ENCODE measurements at places on chromosomes 16 and 17.
A peak's percentile ranks its signal among the peaks of the same experiment; 100 is the strongest.

GRCh38 chr17:75456039-75456416 lies 407 bp upstream of the TMEM94 start:
- DNase-seq = no peak

GRCh38 chr16:78396046-78396445 lies 296.6 kb downstream of the WWOX start:
- DNase-seq = peak; percentile 3

GRCh38 chr16:62102588-62102987 lies 66.3 kb upstream of the CDH8 start:
- no peak for DNase-seq

DNA sequence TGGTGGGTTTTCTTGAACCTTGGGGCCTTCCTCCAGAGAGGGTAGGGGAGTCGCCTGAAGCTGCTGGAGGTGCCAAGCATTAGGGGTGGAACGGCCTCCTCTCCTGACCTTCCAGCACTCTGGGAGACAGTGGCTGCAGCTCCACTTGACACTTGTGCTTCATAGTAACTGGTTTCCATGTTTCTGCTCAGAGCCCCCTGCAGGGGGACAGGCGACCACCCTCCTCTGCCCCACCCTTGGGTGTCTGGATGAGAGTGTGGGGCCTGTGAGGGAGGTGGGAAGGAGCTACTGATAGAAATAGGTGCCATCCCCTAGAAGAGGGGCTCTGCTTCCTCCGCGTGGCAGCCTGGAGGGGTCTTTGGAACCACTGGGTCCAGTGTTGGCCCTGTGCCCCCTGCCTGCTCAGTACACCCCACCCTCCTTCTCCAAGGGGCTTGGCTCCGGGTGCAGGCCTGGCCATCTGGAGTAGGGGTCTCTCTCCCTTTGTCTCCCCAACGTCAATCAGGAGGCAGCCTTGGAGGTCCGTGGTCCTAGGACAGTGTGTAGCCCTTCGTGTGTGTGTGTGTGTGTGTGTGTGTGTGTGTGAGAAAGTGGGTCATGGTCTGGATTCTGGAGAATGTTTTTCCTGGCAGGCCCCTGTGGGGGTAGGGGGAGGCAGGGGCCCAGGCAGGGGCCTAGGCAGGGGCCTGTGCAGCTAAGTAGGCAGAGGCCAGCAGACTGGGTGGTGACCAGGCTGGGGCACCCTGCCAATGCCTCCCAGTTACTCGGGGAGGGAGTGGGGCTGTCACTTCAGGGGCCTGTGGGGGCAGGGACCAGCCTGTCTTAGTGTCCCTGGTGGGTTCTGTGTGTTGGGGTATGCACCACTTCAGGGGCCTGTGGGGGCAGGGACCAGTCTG lies 4.9 kb downstream of the LASP1 start:
- no peak for DNase-seq

DNA sequence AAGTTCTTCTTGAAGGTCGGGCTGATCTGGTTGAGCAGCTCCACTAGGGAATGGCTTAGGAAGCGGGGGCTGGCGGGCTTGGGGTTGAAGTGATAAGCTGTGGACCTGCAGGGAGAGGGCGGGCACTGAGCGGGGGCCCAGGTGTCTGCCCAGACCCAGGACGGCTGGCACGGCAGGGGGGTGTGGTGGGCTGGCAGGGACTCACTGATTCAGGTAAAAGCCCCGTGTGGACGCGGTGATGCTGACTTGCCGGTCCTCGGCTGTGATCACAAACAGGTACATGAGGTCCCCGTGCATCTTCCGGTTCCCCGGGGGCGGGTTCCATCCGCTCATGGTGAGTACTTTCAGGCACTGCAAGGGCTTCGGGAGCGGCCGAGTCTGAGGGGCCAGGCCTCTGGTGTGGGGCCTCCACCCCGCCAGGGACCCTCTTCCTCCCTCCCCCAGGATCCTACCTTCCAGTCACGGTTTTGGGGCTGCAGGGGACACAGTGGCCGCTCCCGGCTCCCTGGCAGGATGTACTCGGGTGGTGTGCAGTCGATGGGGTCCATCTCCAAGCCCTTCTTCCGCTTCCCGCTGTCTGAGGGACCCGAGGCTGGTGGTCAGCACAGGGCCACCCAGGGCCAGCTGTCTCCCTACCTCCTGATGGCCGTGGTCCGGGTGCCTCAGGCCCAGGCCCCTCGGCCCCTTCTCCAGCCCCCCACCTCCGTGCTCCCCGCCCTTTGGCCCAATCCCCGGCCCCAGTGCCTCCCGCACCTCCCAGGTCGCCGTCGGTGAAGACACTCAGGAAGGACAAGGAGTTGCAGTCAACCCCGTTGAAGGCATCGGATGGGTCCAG lies 10.2 kb downstream of the CLUH start:
- no peak for DNase-seq
